Activated CD8-positive, alpha-beta memory T cell treated with anti-CD3 and anti-CD28 coated beads for 1 hour (primary cell): ENCODE measurements at places on chromosomes 7 and 10.

GRCh38 chr7:15215616-15216015 lies 313.1 kb upstream of the DGKB start:
- DNase-seq: no peak

- no peak for DNase-seq
These were observed 244.2 kb downstream of the IPMK start for GRCh38 chr10:58023341-58024073.

DNA sequence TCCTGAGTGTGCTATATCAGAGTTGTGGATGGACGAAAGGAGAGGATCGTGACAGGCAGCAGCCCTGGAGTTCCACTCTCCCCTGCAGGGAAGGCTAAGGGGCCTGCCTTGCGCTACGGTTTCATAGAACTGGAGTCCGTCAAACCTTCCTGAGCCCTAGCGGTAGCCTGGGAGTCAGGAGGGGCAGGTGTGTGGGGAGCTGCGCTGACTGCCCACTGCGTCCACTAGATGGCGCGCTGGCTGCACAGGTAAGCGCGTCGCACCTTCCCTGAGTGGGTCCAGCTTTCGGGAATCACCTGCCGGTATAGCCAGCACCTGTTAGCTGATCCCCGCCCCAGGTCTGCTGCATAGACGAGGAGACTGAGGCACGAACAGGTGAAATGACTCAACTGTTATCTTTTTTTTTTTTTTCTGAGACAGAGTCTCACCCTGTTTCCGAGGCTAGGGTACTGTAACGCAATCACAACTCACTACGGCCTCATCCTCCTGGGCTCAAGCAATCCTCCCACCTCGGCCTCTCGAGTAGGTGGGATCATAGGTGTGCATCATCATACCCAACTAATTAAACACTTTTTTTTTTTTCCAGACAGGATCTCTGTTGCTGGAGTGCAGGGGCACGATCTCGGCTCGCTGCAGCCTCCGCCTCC lies 20.2 kb upstream of the BAIAP2L1 start:
- no peak for DNase-seq

DNA sequence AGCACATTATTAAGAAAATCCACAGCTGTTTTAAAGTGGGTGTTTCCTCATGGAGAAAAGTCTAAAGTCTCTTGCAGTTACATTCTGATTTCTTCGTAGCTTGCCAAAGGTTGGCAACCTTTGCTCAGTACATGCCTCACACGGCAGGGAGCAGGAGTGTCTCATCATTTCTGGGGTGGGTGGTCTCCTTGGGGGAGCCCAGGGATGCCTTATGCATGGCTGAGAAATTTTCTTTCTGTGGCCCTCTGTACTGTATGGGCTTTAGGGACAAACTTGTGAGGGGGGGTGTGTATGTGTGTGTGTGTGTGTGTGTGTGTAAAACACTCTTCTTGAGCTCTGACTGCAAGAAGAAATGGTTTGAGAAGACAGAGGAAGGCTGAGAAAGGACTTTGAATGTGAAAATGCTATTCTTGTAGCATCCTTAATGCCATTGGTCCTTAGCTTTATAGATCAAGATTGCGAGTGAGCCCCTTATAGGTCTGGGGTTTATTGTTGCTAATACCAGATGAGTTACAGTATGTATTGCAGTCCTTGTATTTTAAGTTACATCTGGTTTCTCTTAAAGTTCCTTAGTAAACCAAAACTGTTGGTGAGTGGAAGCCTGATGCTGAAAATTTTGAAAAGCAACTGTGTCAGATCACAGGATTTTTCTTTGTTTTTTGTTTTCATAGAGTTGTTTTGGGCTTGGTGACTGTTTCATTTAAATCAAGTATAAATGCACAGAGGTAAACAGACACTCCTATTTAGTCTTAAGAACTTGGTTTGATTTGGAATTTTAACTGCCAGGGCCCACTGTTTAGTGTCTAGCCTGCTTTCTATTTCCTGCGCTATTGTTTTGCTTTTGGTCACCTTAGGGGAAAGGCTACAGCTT lies 242.0 kb downstream of the BICC1 start:
- no peak for DNase-seq

DNA sequence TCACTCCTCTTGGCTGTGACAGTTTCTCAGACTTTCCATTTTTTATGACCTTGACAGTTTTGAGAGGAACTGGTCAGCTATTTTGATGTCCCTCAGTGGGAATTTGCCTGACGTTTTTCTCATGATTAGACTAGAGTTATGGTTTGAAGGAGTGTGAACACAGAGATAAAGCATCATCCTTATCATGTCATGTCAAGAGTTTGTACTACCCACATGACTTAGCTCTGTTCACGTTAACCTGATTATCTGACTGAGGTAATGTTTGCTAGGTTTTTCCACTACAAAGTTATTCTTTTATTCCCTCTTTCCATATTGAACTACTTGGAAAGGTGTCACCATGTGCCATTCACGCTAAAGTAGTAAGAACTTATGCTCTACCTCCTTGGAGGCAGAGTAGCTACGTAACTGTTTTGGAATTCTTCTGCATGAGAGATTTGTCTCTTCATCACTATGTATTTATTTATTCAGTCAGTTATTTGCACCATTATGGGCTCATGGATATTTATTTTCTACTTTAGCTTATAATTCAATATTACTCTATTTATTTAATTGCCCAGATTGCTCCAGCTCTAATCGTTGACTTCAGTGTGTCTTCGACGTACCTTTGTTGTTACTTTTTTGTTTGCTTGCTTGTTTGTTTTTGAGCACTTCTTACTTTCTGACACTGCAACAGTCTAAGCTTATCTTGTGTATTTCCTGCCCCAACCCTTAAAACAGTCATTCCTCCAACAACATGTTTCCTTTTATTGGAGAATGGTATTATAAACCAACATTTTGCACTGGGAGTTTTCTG lies 50.4 kb downstream of the CPED1 start:
- DNase-seq: no peak

- no peak for DNase-seq
These were observed 129.0 kb downstream of the MARCHF5 start for GRCh38 chr10:92419740-92420545.

- DNase-seq: no peak
These were observed 579.4 kb downstream of the SDK1 start for GRCh38 chr7:3880228-3880987.

- DNase-seq: no peak
These were observed 717.1 kb downstream of the GRID1 start for GRCh38 chr10:85649461-85649860.

GRCh38 chr10:99872367-99873162 lies 90.1 kb downstream of the ABCC2 start:
- no peak for DNase-seq

DNA sequence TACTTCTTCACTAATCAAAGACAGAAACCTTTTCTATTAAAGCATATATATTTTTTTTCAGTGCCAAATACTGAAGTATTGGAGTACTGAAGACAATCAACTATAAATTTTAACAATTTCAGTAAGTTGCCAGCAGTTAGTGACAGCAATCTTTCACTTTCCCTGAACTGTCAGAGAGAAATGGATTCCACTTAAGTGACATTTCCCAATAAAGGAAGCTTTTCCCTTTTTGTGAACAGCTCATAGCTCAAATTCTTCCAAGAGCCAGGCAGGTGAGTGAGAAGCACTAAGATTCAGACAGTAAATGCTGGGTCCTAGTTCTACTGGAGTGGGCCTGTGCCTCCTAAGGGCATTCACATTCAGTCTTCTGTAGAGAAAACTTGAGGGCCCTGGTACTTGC lies 142.0 kb downstream of the SRPK2 start:
- DNase-seq: no peak

- no peak for DNase-seq
These were observed 313.2 kb downstream of the PTPRN2 start for GRCh38 chr7:158274404-158274811.

GRCh38 chr7:17564678-17565212 lies 266.3 kb downstream of the AHR start:
- DNase-seq: no peak

DNA sequence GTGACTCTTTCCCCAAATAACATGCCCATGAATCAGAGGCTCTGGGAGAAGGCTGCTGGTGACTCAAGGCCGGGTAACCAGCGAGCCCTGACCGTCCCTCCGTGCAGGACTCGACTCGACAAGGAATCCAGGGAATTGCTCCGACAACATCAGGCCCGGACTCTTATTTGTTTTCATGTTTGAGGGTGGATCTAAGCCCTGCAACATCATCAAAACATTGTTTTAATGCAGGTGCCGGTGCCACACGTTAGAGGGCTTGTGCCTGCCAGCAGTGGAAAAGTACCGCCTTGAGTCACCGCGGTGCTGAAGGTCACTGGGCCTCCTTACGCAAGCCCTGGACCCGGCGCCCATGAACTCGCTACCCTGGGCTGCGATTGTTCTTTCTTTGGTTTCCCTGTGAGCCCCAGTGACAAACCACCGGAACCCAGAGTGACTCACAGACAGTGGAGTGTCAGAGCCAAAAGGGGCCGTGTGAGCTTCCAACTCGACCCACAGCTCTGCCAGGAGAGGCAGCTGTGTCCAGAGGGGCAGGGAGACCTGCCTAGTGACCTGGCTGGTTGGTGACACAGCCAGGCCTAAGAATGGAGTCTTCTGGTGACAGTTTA lies 139.4 kb upstream of the SHH start:
- DNase-seq: no peak

DNA sequence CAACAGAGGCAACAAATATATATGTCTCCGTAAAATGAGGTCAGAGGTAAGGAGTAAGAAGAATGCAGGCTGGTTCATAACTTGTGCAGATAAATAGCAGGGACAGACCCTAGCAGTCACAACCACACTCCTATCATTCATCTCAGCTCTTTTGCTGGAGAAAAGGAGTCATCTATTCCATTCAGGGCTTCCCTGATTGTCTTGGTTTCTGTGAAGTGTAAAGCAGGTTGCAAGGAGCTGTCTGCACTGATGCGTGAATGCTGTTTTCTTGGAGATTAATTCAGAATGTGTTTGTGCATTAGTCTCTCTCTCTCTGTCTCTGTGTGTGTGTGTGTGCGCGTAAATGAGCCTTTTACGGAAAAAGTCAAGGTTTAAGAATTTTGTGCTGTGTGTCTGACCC lies 643.3 kb upstream of the SORCS1 start:
- DNase-seq: no peak

DNA sequence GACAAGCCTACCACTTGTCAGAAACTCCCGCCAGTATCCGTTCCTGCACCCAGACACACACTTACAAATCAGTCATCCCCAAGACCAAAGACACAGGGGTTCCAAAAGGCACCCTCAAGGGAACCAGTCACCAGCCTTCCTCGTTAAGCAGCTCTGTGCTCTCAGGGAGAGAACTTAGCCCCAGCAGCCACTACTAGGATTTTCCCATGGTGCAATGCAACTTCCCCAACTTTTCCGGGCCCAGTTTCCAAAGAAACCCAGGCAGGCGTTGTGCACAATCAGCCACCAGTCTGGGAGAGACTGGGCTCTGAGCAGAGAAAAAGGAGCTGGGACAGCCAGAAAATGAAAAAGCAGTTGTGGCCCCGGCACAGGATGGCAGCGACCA lies 1.2 kb downstream of the DLG5 start:
- no peak for DNase-seq

DNA sequence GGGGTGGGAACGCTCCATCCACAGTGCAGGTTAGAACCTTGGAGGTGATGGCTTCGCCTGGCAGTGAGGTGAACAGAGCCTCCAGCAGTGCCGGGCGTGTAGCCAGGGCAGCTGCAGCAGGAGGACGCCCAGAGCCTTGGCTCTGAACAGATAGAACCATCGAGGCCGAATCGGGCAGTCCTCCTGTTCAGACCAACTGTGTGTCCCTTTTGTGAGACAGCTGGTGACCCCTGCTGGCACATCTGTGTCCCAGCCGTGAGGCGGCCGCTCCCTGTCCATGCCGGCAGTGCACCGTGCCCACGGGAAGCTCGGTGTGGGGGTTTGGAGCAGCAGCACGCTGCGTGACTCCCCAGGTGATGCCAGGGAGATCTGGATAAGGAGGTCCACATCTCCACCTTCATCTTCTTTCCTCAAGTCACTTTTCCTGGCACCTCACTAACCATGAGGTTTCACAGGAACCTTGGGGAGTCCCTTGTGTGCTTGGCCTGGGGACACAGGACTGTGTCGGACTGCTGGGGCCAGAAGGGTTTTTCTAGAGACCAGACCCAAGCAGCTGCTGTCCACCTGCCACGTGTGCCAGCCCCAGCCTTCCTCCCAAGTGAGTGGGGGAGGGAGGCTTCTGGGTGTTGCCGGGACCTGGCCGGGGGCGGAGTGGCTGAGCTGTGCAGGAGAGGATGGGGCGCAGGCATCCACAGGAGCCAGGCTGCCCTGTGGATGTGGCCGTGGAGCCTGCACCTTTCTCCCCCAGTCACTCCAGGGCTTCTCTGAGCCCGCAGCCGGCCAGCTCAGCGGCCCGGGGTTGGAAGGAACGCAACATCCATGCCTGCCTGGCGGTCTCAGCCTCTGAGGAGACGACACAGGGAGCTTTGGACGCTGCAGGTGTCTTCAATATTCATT lies 69.4 kb downstream of the DNAJB6 start:
- DNase-seq: no peak

- no peak for DNase-seq
These were observed 211.9 kb upstream of the VSTM2A start for GRCh38 chr7:54330216-54330800.

DNA sequence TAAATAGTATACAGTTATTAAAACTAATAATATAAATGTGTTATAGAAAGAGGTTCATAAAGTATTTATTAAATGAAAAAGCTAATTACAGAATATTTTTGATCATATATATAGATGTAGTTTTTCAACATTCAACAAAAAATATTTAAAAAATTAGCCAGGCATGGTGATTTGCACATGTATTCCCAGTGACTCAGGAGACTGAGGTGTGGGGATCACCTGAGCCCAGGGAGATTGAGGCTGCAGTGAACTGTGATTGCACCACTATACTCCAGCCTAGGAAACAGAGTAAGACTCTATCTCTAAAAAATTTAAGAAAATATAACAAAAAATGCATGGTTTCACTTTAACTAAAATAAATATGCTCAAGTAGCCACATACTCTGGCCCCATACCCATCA lies 118.0 kb upstream of the SEMA3C start:
- DNase-seq: no peak

GRCh38 chr10:72542396-72542815 lies 83.5 kb downstream of the MICU1 start:
- no peak for DNase-seq

DNA sequence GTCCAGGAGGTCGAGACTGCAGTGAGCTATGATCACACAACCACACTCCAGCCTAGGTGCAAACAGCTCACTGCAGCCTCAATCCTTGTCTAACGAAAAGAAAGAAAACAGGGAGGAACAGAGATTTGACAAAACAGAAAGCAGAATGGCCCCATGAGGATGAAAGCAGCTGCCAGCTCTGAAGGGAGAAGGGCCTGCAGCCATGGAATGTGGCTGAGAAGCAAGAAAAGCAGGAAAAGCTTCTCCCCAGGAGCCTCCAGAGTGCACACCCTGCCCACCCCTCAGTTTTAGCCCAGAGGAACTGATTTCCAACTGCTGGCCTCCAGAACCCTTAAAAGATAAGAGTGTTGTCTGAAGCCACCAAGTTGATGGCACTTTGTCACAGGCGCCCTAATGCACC lies 13.0 kb downstream of the ESYT2 start:
- no peak for DNase-seq

DNA sequence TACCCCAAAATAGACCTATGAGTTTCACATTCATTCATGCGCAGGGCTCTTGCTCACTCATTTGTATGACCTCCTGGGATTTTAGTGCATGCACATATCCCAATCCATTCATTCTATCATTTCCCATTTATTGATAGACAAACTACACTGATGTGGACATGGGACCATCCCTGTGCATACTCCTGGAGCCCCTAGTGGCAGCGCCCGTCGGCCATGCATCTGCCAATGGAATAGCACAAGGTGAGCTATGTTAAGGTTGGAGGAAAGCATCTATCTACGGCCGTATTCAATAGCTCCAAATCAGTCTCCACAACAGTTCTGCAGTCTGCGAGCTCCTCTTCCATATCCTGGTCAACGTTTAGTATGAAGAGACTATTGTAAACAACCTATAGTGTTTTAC lies 31.7 kb upstream of the FIGNL1 start:
- no peak for DNase-seq

- DNase-seq: no peak
These were observed 349.7 kb downstream of the MDFIC start for GRCh38 chr7:115271332-115272235.
